ENCODE measurements at places on chromosomes 4 and X.

- DNase-seq = no peak
Measured at GRCh38 chrX:39766855-39767254, 330.9 kb downstream of the BCOR start.

GRCh38 chr4:3513807-3514206, 18.4 kb downstream of the LRPAP1 start:
- DNase-seq = peak; percentile 68

- DNase-seq = no peak
Measured at GRCh38 chr4:152307669-152308068, 228.2 kb downstream of the FBXW7 start.

DNA sequence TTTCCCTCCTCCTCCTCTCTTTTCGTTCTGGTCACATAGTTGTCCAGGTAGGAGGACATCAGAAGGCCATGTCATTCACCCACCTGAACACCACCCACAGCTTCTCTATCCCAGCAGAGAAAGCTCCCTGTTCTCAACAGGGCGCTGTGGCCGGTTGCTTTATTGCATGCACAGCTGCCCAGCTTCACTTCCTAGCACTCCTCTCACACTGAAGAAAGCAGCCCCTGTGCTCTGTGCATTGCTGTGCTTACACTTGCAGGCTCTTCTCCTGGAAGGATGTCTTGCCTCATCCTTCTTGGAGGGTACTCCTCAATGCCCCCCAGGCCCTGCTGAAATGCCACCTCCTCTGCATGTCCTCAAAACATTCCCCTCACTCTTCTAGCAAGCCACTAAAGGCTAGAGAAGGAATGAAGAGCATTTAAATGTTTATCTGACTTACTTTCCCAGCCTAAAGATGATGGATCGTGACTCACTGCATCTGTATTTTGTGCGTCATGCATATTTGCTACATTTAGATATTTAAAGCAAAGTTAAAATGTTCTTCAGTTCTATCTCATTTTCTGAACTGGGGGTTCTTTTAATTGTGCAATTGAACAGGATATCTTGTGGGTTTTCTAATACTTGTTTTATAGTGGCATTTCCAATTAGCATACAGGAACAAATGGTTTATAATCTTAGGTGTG, 186.4 kb upstream of the PUDP start:
- DNase-seq = no peak

DNA sequence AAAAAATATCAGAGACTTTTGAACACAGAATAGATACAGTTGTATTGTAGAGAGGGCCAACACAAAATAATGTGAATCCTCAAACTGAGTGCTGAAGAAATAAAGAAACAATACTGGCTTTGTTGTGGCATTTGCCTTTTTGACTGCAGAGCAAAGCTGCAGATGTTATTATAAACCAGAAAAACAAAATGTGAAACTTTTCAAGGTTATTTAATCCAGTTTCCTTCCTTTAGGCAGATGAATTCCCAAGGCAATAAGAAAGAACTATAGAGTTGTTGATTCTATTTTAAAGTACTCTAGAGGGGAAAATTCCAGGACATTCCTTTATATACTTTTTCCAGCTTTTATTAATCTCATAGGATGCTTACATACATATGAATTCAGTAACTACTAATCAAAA, 186.8 kb downstream of the NDST4 start:
- DNase-seq = no peak

DNA sequence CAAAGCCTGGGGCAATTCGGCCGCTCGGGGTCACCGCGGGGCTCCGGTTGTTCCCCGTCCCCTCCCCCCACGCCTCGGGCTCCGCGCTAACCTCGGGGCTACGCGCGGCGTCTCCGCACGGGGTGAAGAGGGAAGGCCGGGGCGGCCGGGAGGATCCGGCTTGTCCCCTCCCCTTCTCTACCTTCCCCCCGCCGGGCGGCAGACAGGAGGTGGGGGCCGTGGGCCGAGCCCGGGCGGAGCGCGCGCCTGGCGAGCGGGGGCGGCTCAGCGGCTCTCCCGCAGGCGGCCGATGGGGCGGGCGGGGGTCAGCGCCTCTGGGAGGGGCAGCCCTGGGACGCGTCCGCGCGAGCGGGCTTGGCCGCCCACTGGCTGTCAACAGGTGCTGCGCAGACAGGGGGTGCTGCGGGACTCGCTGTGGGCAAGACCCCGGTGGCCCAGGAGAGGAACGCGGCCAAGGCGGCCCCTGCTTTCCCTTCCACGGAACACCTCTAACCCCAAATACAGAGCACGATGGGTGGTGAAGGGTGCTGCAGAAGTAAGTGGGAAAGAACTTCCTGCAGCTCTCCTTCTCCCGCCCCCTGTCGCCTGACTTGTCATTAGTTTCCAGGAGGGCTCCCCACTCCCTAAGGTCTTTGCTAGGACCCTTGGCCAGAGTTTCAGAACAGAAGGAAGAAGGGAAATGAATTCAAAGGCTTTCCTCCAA, at the start of gene PDGFC:
Gene PDGFC (minus strand): TSS at position 124 of the 703 bp plus-strand sequence. CDS start 896 bp downstream, outside the sequence.
- peak; percentile 92 for DNase-seq
